ENCODE measurements at places on chromosomes 13 and 19. TPM values are rescaled to one million over a fixed set of nuclear protein-coding genes. Genes with fewer than 3 reads are reported as not detected.

DNA sequence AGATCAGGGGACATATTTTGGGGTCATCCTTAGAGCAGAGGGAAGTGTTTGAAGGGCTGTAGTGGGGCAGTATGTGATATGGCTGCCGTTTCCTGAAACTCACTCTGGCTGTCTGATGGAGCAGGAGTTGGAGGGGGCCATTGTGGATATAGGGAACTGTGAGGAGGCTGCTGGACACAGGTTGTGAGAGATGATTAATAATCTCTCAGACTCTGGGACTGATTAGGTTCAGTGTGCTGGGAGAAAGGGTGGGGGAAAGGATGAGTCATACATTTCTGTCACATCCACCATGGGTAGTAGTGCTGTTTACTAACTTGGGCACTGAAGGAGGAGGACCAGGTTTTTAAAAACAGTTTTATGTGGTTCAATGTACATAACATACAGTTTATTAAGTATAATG, 4.8 kb downstream of the B3GLCT start:
- DNase-seq, result no peak

DNA sequence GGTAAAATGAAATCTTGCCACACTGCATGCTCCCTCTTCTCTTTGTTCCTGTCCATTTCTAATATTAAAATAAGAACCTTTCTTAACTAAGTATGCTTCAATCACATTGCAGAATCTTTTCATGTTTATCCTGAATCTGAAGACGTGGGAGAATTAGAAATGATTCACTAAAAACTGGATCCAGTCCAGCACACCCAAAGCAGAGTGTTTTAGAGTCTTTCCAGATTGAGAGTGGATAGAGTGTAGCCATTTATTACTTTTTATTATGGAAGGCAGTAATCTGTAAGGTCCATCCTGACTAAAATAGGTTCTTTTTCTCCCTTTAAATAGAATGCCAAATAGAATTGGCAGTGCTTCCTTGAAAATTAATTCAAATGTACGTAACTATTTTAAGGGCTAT, 453.5 kb downstream of the TDRD3 start:
- no peak for DNase-seq

GRCh38 chr13:59425211-59425741, 738.5 kb downstream of the DIAPH3 start:
- DNase-seq, result no peak

PNMA8A gene
- total RNA-seq, result 1.7 TPM

ZNF208 gene
- total RNA-seq, result not detected

- no peak for DNase-seq
Measured at GRCh38 chr19:900043-900301, 6.7 kb downstream of the RNU6-9 start.

Data from pulmonary artery endothelial cell (primary cell).